ENCODE measurements at places on chromosomes 2 and 18.

DNA sequence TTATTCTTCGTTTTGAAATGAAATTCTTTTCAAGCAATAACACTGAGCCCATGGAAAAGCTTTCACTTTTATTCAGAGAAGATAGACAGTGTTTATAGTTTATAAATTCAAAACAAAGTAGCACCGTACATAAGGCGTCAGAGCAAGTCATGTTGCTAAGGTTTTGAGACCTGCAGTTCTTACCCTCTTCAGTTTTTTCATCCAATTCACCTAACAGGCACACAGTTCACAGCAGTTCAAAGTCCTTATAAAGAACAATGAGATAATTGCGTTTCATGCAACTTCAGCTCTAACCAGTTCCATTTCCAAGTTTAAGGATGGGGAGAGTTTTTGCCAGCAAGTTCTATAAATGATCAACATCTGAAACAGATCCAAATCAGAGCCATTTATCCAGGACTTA is 96.7 kb downstream of the ARHGAP15 start:
- no peak for DNase-seq

- DNase-seq = no peak
Measured at GRCh38 chr2:190999058-190999457, 14.9 kb downstream of the STAT1 start.

DNA sequence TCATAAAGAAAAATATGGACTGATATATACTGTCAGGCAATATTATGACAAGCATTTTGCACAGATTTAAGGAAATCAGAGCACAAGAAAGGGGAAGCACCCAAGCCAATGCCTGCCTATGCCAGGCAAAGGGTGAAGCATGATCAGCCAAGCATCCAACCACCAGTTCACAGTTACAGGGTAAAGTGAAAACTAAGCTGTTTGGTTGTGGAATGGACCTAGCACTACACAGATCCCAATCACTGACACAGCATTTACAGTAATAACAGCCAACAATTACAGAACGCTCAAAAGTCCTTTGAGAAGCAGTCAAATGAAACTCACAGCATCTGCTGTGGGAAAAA is 90.3 kb downstream of the SP3 start:
- DNase-seq = no peak

GRCh38 chr18:66826211-66826610 is 222.3 kb upstream of the CDH19 start:
- no peak for DNase-seq

DNA sequence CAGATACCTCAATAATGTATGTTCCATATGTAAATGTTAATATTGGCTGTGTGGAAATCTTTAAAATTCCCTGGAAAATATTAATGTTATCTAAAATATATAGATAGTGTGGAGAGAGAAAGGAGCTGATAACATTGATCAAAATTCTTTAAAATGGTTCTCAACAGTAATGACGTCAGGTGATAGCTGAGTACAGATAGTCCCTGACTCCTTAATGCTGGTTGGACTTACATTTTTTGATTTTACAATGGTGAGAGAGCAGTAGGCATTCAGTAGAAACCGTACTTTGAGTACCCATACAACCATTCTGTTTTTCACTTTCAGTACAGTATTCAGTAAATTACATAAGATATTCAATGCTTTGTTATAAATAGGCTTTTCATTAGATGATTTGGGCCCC is 146.6 kb downstream of the GALNT3 start:
- DNase-seq = no peak

- DNase-seq = no peak
Measured at GRCh38 chr2:174561283-174561971, 36.2 kb downstream of the WIPF1 start.

DNA sequence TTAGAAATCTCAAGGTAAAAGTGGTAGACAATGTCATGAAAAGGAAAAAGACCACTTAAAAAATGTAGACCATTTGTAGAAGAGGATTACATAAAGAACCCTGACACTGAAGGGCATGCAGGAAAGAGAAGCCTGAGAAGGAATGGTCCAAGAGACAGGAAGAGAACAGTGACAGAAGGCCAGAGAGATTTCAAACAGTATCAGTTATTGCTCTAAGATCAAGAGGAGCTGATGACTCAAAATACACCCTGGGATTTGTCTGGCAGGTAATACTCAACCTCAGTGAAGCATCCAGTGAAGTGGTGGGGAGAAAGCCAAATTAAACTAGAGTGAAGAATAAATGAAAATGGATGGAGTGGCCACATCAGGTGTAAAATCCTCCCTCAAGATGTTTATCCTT is 100.5 kb downstream of the PDE11A start:
- DNase-seq = no peak

- DNase-seq = no peak
Measured at GRCh38 chr2:187709065-187709464, 154.8 kb upstream of the TFPI start.

- no peak for DNase-seq
Measured at GRCh38 chr2:186572705-186573104, 17.2 kb upstream of the ITGAV start.

DNA sequence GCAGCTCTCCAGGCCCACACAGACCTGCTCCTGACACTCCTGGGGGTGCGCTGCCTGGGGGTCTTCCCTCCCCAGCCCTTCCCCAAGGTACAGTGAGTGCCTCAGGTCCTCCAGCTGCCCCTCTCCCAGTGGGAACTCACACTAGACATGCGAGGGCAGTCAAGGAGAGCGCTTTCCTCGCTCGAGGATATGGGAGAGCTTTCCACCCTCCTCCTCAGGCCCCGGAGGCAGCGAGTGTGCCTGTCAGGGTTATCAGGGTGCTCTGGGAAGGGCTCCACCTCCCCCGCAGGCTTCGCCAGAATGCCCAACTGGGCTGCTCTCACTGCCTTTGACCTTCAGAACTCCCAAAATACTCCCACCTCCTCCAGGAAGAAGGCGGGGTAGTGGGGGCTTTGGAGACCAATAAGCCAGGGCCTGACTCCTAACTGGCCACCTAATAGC is 85.7 kb upstream of the LAPTM4A start:
- DNase-seq = no peak

DNA sequence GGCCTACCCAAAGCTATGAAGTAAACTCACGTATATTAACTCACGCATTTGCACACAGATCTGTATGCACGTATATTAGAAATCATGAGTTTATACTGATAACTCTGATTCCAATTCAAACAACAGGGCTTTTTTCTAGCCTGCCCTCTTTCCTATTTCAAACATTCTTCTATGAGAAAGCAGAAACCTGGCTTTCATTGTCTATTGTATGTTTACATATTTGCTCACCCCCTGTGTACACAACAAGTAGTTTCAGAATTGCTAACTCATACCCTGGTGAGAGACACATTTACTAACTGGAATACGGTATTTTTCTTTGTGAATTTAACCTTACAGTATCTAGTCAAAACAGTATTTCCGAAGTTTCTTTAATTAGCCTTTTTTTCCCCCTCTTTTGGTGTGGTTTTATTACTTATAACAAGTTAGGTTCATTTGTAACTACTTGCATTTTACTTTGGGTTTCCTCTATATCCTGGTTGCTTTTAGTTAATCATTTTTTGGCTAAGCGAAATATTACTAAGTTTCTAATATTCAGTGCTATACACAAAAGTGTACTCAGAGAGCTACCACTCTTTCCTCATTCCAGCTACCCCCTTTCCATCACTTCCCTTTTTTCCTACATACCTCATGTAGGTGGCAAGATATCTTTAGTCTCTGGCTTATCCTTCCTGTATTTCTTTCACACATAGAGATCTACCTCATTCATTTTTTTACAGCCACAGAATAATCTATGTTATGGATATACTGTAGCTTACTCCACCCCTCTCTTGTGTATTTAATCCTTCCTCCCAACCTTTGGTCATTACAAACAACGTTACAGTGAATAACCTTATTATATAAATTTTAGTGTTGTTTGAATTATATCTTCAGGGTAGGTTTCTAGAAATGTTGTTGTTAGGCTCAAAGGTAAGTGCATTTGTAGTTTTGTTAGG is 112.7 kb upstream of the BCL2L11 start:
- no peak for DNase-seq

GRCh38 chr2:119657466-119658145 is 21.4 kb upstream of the TMEM177 start:
- DNase-seq = no peak

- no peak for DNase-seq
Measured at GRCh38 chr2:238502088-238502810, 75.5 kb downstream of the ASB1 start.

DNA sequence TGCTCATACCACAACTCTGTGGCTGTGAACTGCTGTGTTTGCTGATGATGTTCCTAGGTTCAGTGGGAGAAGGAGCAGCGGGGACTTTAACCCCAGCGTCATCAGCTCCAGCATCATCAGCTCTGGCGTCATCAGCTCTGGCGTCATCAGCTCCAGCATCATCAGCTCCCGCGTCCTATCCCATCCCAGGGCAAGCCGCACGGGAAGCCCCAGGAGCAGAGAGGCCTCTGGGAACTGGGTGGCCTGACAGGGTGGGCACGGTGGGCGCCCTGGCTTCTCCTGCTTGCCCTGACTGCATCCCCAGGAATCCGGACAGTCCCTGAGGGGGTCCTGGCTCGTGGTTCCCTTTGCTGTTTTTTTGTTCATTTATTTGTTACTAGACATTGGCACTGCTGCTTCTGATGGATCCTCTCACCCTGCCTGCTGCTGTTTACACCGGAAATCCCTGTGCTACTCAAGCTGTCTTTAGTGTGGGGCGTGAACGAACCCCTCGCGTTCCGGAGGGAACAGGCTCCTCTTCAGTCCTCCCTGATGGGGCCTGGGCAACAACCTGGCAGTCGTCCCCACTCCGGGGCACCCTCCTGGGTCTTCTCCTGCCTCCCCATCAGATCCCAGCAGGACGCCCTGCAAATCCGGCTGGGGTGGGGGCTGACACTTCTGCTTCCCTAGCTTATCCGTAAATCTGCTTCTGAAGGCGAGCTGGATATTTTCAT is 67.1 kb upstream of the PXDN start:
- no peak for DNase-seq

DNA sequence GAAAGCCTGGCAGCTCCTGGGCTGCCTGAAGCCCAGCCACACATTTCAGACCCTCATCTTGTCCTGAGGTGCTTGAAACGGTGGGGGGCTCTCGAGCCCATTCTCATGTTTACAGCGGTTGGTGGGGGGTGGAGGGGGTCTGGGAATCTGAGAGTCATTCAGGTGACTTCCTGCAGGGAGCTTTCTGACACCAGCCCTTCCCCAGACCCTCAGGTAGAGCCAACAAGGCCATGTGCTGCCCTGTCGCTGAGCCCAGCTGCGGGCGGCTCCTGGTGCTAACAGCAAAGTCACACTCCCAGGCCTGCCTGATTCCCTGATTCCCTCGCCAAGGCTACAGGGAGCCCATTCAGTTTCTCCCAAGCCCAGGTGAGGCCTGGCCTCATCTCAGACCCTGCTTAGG is 324.9 kb upstream of the MEX3C start:
- no peak for DNase-seq

GRCh38 chr18:23585897-23586248 is 433 bp downstream of the NPC1 start:
- peak; percentile 25 for DNase-seq

GRCh38 chr18:46266473-46266872 is 162.3 kb downstream of the HAUS1 start:
- no peak for DNase-seq

- DNase-seq = no peak
Measured at GRCh38 chr2:25276569-25277465, 64.9 kb downstream of the DNMT3A start.

DNA sequence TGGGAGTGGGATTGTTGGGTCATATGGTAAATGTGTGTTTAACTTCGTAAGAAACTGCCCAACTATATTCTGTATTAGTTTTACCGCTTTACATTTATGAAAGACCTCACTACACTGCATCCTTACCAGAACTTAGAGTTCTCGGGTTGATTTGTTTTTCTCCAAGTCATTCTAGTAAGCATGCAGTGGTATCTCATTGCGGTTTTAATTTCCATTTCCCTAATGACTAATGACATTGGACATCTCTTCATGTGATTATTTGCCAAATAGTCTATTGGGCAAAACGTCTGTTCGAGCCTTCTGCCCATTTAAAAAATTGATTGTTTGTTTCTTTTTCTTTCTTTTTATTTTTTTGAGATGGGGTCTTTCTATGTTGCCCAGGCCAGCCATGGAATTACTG is 6.8 kb downstream of the FBLN7 start:
- no peak for DNase-seq

- peak; percentile 70 for DNase-seq
Measured at GRCh38 chr18:11046140-11046539, 103.2 kb downstream of the PIEZO2 start.

DNA sequence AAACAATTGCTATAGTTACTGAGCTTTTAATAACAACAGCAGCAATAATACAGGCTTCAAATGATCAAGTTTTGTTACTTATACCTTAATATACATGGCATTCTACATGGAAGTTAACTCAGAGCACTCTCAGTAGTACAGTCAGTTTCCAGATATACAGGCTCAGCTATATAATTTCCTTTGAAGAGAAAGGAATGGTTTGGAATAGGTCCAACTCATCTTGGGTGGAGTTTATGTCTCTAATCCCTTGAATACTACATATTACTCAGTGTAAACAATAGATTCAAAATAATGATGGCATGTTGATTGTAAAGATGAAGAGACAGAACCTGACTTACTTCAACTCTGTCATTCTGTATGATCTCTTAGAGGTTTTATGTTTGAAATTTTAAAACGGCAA is 174.9 kb downstream of the EPHA4 start:
- DNase-seq = no peak

- DNase-seq = no peak
Measured at GRCh38 chr18:45509535-45509934, 105.7 kb upstream of the SLC14A2 start.

DNA sequence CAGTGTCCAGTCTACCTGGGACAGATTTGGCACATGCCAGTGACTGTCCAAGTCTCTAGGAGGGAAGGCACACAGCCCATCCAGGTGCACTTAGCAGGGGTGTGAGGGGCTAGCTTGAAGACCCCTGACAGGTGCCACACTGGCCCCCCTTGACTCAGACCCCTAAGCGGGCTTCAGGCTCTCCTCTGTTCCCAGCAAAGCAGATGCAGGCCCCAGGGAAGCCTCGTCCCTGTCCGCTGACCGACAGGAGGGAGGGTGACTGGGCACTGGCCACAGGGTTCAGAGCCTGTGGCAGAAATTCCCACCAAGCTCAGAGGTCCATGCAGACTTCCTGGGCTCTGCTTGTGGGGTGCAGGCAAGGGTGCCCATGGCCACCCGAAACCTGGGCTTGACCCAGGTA is 239.8 kb upstream of the MYT1L start:
- DNase-seq = no peak

- DNase-seq = no peak
Measured at GRCh38 chr2:163675388-163675787, 60.4 kb downstream of the FIGN start.

- no peak for DNase-seq
Measured at GRCh38 chr18:21112543-21113105, 1.0 kb upstream of the ROCK1 start.

GRCh38 chr18:58473071-58473470 is 155.8 kb downstream of the ALPK2 start:
- no peak for DNase-seq

GRCh38 chr2:239828192-239828972 is 196.8 kb downstream of the NDUFA10 start:
- no peak for DNase-seq

DNA sequence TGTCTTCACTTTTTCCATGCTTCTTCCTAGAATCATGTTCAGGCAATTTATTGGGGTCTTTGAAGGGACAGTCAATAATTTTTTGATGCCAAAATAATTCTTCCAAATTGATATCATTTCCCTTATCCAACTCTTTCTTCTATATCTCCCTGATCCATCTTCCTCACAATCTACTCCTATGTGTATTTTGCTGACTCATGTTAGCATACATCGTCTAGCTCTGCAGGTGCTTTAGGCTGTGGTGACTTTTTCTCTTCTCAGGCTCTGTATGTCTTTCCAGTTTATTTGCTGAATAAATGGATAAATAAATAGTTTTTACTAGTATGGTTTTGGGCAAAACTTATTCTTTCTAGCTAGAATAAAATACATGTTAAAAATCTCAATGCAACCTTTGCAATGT is 1650.9 kb upstream of the TMEFF2 start:
- no peak for DNase-seq
